ENCODE measurements at places on chromosomes 7 and 10.

GRCh38 chr10:61795551-61795950, 105.9 kb upstream of the ARID5B start:
- DNase-seq: no peak

DNA sequence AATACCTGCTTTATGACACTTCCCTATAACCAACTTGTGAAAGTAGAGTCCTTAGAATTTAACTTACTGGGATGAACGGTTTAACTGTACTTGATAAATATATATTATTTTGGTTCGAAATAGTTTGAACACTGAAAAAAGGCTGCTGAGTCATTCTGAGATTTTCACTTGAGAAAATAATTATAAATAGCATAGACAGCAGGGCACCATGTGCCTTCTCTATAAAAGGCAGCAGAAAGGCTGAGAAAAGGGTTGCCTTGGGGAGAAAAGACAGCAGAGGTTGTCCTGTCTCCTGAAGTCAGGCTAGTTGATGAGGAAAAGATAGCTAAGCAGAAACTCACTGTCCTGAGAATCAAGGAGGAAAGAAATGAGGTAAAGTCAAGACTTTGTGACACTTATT, 92.4 kb downstream of the CTTNBP2 start:
- no peak for DNase-seq

- no peak for DNase-seq
Measured at GRCh38 chr10:111784436-111784835, 399.1 kb downstream of the GPAM start.

DNA sequence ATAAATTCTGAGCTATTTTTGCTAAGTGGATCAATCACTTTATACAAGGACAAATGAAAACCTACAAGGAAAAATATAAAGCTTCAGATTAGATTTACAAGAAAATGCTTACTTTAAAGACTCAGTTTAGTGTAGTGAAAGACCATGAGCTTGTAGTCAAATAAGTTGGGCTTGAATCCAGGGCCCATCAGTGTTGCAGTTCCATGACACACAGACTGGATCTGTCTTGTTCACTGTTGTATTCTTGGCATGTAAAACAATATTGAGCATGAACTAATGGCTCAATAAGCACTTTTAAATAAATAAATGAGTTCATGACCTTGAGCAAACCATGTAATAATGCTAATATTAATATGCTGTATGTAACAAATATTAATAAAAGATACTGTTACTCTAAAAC, 164.6 kb upstream of the KCND2 start:
- no peak for DNase-seq

- no peak for DNase-seq
Measured at GRCh38 chr10:120600871-120601649, 144.0 kb downstream of the PLPP4 start.

DNA sequence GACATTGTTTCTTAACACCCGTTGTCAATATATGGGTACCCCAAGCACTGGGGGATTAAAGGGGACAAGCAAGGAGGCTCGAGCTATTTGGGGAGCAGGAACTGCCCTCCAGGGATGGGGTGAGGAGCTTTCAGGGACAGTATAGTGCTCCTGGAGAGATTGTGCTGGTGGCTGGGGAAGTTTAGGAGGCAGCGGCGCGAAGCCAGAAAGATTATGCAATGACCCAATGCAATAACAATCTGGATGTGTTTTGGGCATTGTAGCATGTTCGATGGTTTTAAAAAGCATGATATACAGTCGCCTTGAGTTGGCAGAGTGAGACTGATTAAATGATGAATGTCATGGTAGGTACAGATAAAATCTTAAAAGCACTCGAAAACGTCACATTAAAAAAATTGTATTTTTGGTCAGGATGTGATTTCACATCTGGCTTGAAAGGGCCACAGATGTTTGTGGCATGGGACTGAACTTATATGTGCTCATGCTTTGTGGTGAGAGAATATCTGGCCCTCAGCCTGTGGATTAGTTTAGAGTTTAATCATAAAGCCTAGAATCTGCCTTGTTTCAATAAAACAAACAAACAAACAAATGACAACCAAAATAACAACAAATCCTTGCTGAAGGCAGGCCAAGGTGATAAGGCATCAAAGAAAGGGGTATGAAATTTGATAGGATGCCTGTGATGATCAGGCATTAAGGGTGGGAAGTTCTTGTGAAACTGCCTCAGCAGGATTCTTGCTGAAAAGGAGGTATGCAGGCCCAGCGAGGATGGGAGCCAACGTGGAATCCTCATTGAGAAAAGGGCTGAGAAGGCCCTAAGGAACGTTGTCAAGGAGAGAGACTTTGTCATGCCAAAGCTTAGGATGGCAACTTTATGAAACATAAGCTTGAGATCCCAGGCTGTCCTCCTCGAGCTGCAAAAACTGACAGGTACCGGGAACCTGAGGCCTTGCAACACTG, 417.1 kb upstream of the KLF6 start:
- no peak for DNase-seq
